ENCODE measurements at places on chromosomes 11 and 22.
A peak's percentile ranks its signal among the peaks of the same experiment; 100 is the strongest.

GRCh38 chr11:14373941-14374646 lies 15.1 kb upstream of the RRAS2 start:
- no peak for DNase-seq

GRCh38 chr22:23519442-23520157 lies 60.5 kb downstream of the IGLL1 start:
- DNase-seq, result no peak

DNA sequence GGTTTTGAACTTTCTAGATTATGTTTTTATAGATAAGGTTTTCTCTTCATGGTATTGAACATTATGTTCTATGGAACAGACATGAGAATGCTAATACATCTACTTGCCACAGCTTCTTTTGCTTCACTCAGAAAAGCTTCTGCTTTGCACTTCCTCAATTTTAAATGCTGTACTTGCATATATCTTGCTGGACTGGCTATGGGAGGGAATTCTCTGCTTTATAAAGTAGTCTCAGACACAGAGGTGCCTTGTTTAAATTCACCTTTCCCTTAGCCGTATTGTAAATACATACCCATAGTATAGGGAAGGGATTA lies 173.9 kb downstream of the DDX10 start:
- no peak for DNase-seq

GRCh38 chr22:36965696-36966095 lies 52.3 kb downstream of the CSF2RB start:
- no peak for DNase-seq

DNA sequence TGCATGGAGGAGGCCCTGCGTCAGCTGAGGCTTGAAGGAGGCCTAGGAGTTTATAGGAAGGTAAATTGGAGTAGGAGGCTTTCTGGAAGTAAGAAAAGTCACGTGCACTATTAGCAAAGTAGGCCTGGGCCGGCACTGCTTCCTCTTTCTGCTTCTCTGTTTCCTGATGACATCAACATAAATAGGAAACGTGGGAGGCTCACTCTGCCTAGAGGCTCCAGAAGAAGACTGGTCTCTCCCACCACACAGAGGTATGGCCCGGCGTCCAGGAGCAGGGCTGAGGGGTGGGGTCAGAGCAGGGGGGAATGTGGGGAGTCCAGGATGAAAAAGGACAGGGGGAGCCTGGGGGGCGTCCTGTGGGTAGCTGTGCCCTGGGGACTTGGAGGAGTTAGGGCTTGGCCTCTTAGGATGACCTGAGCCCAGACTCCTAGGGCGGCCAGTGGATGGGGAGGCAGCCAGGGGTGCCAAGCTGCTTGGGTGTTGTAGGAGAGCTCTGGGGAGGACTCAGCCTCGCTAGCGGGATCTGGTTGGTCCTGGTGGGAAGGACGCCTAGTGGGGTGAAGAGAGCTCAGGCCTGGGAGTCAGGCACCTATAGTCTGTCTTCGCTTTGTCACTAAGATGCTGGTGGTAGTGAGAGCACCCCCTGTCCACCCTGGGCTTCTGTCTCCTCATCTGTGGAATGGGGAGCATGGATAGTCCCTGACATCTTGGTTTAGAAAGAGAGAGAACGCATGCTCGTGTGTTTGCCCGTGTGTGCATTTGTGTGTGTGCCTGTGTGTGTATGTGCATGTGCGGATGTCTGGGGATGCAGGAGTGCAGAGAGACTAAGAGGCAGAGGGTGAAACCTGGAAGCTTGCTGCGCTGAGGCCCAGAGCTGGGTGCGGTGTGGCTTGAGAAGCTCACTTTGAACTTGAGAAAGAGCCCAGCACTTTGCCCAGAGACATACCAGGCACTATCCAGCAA lies at the start of gene CSF2RB:
CSF2RB (plus strand) TSS at position 202 of the 963 bp plus-strand sequence. CDS start 8,580 bp downstream, outside the sequence.
- no peak for DNase-seq

- peak; percentile 5 for DNase-seq
Measured at GRCh38 chr11:44112091-44112821, 16.8 kb downstream of the EXT2 start.

DNA sequence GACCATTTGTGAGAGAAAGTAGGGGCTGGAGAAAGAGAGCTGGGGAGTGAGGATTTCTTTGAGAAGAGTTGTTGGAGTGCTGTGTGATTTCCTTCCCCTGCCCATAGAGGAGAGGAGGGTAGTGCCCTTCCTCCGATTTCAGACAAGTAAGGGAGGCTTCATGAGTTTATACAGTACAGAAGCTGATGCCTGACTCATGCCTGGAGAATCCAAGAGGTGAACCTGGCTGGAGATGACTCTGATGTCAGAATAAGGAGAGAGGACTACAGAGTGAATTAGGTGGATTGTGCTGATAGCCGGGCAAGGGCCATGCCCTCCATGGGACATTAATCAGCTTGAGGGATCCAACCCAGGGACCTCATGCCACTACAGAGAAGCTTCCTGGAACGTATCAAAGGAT lies 91.6 kb downstream of the FAR1 start:
- DNase-seq, result no peak

DNA sequence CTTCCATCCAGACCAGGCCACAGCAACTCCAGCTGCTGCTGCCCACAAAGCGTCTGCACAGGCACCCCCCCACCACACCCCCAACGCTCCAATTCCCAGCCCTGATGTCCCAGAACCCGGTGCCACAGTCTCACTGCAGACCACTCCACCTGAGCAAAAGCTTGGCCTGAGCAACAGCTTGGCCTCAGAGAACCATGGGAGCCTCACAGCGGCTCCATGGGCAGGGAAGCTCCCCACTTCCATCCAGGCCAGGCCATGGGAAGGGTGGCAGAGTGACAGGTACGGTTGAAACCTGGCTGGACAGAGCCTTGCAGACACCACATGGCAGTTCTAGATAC lies 13.2 kb downstream of the PLXNB2 start:
- DNase-seq, result no peak

DNA sequence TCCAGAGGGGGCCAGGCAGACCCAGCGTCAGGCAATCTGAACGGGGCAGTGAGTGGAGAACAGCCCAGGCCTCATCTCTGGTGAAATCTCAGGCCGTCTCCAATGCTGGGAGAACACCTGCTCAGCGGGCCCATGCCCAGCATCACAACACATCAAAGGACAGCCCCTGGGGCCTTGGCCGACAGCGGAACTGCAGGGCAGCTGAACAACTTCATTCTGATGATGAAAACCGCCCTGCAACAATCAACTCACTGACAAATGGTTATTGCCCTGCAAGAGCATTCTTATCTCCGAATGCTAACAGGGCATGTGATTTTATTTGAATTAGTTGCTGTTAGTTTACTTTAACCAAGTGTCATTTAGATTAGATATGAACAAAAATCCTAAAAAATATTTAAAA lies 14.6 kb downstream of the CELSR1 start:
- DNase-seq, result no peak

DNA sequence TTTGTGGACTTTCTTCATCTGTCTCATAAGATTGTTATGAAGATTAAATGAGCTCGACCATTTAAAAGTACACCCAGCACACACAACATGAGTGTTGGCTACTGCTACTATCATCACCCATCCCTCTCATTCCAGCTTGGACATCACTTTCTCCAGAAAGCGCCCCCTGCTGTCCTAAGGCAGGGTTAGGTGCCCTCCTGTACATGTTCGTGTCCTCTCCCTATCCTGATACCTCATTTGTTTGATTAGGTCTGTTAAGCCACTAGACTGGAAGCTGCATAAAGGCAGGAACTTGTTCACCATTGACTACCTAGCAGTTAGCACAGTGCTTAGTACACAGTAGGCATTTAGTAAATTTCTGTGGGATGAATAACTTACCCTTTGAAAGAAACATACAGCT lies 85.5 kb downstream of the ENTHD1 start:
- DNase-seq, result no peak

GRCh38 chr11:66850235-66850587 lies 6.7 kb upstream of the LRFN4 start:
- no peak for DNase-seq

DNA sequence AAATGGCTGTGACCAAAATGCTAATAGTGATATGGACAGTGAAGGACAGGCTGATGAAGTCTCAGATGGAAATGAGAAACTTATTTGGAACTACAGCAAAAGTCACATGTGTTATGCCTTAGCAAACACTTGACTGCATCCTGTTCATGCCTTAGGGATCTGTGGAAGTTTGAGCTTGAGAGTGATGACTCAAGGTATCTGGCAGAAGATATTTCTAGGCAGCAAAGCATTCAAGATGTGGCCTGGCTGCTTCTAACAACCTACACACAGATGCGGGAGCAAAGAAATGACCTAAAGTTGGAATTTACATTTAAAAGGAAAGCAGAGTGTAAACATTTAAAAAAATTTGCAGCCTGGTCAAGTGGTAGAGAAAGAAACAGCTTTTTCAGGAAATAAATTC lies 28.1 kb upstream of the CD81 start:
- DNase-seq, result no peak
